ENCODE measurements at places on chromosomes 12 and 14. TPM values are rescaled to one million over a fixed set of nuclear protein-coding genes. Genes with fewer than 3 reads are reported as not detected.

DNA sequence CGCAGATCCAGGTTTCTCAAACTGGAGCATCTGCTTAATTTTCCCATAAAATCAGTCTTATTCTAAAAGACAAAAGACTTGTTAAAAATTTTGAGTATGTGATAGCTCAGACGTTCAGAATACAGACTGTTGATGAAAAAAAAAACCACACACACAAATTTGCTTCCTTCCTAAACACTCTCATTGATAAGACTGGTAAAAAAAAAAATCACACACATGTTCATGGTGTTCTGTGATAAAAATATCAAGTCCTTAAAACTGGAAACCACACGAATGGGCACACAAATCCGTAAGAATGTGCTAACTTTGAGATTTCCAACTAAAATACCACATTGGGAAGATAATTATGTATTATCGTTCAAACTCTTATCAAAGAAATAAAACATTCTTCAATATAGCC is 6.7 kb upstream of the ARID4A start:
- DNase-seq = no peak

DNA sequence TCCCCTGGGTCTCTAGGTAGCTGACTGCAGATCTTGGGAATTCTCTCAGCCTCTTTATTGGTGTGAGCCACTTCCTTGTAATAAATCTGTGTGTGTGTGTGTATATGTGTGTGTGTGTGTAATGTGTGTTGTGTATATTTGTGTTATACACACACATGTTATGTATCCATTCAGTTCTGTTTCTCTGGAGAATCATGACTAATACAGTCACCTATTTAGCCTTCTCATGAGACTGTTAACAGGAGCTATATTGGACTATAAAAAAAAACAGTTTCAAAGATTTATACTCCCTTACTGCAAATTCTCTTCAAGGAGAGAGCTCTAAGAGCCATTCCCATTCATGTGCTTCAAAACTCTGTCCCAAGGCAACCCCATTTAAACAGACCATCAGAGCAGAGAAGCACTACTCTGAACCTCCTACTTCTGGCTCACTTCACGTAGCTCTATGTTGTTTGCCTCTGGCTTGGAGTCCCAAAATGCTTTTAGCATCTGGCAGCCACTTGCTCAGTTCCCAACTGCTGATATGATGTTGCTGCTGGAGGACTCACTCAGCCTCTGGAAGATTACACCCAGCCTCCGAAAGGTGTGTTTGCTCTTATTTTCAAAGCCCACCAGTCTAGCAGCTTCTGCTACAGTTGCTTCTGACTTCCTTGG is 48.7 kb upstream of the KITLG start:
- DNase-seq = no peak

DNA sequence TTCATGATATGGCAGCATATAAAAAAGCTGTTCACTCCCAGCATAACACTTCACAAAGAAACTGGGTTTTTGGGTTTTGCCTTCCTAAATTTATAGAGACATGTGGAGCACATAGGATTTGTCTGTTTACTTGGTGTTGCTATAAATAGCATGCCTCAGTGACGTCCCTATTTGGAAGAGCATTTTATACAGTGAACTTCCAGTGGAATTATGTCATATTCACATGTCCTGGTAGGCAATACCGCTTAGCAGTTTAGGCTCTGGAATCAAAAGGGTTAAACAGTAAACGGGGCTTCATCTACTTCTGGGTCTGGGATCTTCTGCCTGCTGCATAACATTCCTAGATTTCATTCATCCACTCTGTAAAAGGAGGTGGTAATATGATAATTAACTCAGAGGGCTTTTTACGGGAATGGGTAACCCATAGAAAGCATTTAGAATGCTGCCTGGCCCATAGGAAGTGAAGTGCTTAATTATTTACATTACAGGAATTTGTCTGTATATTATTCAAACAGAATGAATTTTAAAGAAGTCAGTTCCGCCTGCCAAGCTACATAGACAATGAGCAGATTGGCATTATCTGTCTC is 396.1 kb downstream of the TMTC2 start:
- no peak for DNase-seq

GRCh38 chr12:124595444-124595843 is 28.0 kb upstream of the NCOR2 start:
- no peak for DNase-seq

OR4K13 gene
- not detected for total RNA-seq

DNA sequence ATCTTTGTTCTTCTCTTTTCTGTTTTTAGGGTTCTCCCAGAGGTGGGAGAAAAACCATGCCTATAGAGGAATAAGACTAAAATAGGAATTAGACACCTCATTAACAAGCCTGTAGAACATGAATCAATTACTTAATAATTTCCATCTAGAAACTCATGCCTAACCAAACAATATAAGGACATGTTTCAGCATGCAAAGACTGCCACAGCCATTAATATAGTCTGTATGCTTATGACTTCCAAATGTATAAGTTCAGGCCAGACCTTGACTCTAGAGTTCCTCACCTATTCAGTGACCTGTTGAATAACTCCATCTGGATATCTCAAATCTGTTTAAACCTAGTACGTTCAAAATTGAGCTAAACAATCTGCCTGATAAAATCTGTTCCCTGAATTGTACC is 304.6 kb downstream of the BMP4 start:
- no peak for DNase-seq

GRCh38 chr14:37081218-37081617 is 91.2 kb downstream of the SLC25A21 start:
- DNase-seq = peak; percentile 80

OR4M1 gene
- not detected for total RNA-seq

GRCh38 chr12:57131896-57132744 is 3.8 kb downstream of the LRP1 start:
- DNase-seq = no peak

DNA sequence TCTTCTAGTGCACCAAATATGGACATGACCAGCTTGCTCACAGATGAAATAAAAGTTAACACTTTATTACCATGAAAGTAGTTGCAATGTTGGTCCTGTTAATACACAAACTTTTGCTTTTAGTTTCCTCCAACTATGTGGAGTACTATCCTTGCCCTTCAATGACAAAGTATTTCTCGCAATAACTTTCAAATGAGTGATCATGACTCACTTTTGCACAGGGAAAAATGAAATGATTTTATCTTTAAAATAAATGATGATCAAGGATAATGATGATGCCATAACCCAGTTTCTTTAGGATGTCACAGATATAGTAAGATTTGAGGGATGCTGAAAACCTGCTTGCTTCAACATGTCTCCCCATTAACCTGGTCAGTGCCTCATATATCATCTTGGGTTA is 254.0 kb upstream of the KITLG start:
- no peak for DNase-seq

PTPRB gene
- 3.2 TPM for total RNA-seq

DNA sequence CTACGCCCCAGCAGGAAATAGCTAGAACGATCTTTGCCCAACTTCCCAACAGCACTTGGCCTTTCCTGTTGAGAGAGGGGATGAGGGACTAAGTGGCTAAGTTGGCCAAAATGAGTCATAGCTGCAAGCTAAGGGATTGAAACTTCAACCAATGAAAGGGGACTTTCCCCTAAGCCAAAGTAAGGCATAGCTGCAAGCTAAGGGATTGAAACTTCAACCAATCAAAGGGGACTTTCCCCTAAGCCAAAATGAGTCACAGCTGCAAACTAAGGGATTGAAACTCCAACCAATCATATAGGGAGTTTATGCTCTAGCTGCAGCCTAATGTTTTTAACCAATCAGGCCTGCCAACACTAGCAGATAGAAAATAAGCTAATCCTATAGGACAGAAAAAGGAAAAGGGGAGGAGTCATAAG is 100.5 kb upstream of the SSTR1 start:
- DNase-seq = peak; percentile 16

DNA sequence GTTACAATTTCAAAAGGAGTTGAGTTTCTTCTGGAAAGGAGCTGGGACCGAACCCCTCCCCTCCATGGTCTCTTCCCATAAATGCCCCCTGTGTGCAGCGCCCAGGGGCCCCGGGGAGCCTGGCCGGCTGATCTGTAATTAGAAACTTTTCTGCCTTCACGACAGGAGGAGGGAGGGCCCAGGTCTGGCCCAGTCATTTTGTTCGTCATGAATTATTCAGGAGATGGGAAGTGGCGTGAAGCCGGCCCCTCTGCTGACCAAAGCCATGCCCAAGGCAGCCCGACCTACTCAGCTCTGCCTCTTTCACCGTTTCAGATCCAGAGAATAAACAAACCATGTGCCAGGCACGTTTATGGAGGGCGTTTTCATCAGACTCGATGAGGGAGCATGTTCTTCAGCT is 33.3 kb upstream of the MSI1 start:
- no peak for DNase-seq

DNA sequence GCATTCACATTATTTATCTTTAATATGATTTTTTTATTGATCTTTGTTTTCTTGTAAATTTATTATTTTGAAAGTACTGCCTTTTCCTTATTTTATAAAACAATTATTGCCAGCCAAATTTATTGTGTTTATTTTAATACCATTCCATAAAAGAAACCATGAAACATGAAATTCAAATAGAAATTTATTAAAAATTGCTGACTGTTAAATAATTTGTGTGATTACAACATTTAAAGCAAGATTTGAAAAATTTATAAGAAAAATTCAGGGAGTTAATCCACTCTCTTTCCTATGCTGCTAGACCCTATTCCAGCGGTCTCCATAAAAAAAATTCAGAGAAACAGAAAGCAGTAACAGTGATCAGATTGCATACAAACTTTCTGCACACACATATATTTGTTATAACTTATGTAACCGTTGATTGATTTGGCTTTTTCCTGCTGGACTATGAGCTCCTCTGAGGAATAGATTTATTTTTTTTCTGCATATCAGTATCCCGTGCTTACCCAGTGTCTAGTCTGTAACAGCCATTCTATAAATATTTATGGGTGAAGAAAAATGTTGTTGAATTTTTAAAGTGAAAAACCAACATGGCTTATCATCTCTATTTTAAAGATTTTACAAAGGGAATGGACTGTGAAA is 68.1 kb downstream of the LRRK2 start:
- DNase-seq = no peak

- DNase-seq = no peak
Observed at GRCh38 chr12:5565933-5566599, 134.2 kb downstream of the NTF3 start.

PMEL gene
- total RNA-seq = 10.4 TPM

All from Caki2 (cell line).